ENCODE measurements at places on chromosomes 7 and 10.

DNA sequence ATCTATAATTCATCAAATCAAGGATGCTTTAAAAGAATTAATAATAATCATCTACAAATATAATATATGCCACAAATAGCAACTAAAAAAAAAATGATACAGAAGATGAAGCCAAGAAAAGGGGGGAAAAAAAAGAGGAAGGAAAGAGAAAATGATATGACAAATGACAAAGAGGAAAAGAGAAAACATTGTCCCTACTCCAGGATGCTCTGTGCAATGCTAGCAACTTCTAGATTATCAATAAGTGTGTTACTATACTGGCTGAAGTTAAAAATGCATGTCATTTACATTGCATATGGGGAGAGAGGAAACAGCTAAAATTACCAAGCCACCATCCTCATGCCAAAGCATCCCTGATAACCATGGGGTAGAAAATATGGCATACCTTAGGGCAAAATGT is 104.2 kb downstream of the SFMBT2 start:
- no peak for DNase-seq

- DNase-seq = no peak
Observed at GRCh38 chr10:35015843-35016408, 74.2 kb downstream of the CUL2 start.

DNA sequence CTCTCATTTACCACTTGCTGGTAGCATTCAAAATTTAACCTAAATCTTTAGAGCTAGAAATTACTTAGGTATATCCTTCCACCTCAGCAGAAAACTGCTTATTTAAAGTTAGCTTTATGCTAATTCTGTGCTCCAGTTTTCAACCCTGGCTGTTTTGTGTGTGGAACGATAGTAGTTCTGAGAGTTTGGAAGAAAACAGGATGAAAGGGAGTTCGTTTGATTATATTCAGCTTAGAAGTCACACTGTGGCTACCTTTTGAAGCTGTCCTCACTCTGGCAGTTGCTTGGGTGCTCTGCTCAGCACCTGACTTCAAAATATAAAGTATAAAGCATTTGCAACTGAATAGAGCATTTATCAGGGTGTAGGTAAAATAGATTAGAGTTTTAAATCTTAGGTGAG is 2.6 kb upstream of the ASCC1 start:
- peak; percentile 7 for DNase-seq

GRCh38 chr7:71768450-71768849 is 636.5 kb downstream of the GALNT17 start:
- no peak for DNase-seq

DNA sequence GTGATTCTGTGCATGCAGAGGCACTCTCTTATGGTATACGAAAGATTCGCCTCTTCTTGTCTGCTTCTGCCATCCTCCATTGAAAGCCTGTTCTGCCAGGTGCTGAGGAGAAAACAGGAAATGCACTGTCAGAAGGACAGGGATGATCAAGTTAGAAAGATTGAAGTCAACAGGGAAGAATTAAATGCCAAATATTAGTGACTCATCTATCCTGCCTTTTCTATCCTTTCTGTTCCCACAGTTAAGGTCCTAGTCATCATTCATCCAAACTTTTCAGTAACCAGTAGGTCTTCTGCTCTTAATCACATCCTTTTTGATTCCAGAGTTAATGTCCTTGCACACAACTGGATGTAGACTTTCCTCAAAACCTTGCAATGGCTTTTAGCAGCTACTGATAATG is 4.8 kb upstream of the ZNF783 start:
- DNase-seq = no peak

GRCh38 chr10:123140983-123141390 is 5.2 kb downstream of the HMX3 start:
- no peak for DNase-seq

- DNase-seq = no peak
Observed at GRCh38 chr10:6840766-6841165, 260.7 kb upstream of the PRKCQ start.

DNA sequence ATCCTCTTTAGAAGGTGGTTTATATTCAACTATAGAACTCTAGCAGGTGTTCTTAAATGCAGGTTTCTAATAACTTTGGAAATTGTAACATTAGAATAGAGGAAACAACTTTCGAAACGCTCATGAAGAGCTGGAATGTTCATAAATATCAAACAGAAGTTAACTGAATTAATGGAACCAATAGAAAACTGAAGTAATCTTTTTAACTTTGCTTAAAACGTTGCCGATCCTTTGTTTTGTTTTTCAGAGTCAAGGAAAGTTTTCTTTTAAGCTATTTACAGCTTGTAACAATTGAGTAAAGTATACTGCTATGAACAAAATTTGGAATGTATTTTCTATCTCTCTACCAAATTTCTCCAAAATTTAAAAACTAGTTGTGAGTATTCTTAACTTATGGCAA is 19.0 kb upstream of the CLDN3 start:
- DNase-seq = no peak

GRCh38 chr10:133481657-133482056 is 27.9 kb downstream of the SCART1 start:
- DNase-seq = no peak

GRCh38 chr10:45592926-45593325 is 79.6 kb downstream of the ZFAND4 start:
- DNase-seq = no peak

- DNase-seq = no peak
Observed at GRCh38 chr7:119556436-119556835, 716.5 kb upstream of the KCND2 start.

- no peak for DNase-seq
Observed at GRCh38 chr7:158843771-158844170, 12.6 kb upstream of the DYNC2I1 start.

DNA sequence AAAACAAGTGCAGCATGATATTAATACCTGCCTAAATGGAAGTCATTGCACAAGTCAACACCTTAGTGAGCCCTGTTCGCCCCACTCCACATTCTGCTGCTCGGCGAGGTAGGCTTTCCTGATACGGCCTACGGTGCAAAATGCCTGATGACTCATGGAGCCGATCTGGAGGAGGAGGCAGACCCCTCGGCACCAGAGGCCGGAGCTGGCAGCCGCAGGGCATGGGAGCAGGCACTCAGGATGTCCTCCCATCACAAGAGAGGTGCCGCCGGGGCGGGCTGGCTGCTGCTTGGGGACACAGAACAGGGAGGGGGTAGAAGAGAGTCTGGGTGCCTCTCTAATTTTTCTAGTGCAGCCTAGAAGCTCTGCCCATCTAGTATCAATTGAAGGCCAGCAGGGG is 418.5 kb upstream of the MGMT start:
- no peak for DNase-seq

DNA sequence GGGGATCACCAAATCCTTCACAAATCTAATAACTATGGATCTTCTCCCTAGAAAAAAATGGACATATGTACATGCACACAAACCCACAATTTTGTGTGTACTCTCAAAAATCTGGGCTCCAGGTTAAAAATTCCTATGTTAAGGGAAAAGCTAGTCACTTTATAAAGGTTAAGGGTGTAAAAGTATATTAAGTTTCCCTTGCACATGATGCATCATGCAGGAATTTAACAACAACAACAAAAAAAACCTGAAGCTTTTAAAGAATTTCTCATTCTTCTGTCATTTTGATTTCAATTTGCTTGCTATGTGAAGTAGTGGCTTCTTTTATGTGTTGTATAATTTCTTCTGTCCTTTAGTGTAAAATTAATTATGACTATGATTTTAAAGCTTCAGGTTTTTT is 123.7 kb downstream of the CNOT4 start:
- no peak for DNase-seq

GRCh38 chr10:118926441-118926840 is 103.1 kb upstream of the NANOS1 start:
- no peak for DNase-seq

DNA sequence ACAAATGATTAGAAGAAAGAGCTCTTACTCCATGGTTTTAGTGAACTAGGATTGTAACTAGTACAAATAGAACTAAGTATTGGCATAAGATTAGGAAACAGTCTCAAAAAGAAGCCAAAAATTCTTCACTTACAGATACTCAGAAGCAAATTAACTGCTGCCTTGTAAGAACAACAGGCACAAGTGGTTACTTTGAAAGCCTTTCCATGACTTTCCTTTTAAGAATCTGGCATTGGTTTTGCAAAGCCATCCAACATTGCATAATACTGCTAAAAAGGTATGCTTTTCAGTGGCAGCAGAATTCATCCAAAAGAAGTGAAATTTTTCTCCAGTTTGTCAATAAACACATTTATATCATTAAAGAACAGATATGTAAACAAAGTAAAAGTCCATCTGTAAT is 126.8 kb upstream of the ODAD2 start:
- no peak for DNase-seq

- no peak for DNase-seq
Observed at GRCh38 chr10:48502791-48503190, 102.1 kb downstream of the ARHGAP22 start.

DNA sequence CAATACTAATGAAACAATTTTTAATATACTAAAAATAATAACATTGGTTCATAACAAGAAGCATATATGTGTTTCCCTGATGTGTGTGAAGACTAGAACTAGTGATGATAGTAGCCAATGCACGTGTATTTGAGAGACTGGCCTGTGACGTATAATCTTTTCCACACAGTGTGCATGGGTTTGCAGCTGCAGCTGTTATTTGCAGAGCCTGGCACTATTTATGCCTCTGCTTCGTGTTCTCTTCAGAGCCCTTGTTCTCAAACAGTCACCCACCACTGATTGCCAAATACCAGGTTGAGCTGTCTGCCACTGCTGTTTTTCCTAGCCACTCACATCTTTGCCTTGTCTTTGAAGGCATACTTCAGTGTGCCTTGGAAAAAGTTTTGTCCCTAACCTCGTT is 531.7 kb downstream of the ETV1 start:
- no peak for DNase-seq

GRCh38 chr7:43586251-43586900 is 3.5 kb downstream of the STK17A start:
- DNase-seq = peak; percentile 74

- DNase-seq = no peak
Observed at GRCh38 chr7:55420530-55420929, 55.4 kb downstream of the LANCL2 start.

DNA sequence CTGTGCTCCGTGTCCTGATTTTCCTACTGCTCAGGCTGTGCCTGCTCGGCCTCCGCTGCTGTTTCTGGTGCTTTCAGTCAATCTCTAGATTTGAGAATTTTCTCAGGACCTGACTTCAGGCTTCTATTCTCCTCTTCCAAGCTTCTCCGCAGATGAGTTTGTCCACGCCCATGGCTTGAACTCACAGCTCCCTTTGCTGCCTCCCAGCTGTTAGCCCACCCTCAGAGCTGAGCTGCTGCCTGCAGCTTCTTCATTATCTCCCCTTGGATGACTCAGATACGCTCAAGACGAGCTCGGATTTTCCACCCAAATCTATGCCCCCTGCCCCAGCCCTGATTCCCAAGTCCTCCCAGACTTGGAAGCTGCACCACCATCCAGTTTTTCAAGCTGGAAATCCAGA is 104.7 kb downstream of the FGFR2 start:
- no peak for DNase-seq

GRCh38 chr7:69692611-69693010 is 94.3 kb downstream of the AUTS2 start:
- DNase-seq = no peak

DNA sequence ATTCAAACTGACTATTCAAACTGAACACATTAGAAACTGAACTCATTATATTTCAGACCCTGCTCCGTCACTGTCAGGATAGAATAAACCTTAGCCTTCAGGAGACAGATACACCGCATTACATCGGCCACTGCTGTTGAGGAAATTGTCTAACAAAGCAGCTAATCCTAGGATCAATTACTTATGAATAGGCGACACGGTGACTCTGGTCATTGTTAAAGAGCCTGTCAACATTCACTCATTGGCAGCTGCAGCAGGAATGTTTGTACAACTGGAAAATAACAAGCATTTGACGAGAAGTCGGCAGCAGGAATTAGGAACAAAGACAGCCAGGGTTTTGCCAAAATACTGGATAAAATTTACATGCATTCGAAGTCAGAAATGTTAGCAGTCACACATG is 112.0 kb upstream of the MKX start:
- no peak for DNase-seq

DNA sequence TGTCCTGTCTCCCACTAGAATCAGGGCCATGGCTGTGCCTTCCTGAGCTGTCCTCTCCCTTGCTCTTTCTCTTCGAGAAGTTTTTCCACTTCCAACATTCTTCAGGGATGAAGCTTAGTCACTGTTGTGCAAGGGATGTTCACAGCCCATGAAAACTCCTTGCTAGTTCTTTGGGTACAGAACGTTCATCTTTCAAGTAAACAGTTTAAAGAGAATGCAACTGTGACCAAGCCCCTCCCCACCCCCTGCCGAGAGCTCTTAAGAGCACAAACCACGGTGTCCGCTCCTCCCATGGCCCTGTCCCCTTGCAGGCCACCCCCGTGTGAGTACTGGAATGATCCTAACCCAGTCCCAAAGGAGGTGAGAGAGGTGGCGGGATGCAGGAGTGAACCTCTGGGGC is 161.1 kb upstream of the RHEB start:
- DNase-seq = no peak
